Stimulated activated CD4-positive, alpha-beta T cell treated with anti-CD3 and anti-CD28 coated beads, Interleukin-1b, Interleukin-23, amount 100 ng/mL, for 1 hour (primary cell): ENCODE measurements at places on chromosomes 11 and 22.

DNA sequence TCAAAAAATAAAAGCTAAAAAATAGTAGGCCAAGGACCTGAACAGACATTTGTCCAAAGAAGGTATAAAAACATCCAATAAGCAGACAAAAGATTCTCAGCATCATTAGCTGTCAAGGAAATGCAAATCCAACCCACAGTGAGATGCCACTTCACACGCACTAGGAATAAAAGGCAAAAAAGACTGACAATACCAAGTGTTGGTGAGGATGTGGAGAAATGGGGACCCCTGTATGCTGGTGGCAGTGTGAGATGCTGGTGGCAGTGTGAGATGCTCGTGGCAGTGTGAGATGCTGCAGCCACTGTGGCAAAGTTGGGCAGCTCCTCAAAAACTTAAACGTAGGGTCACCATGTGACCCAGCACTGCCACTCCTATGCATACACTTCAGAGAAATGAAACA, 38.0 kb downstream of the WNT7B start:
- DNase-seq, result no peak

DNA sequence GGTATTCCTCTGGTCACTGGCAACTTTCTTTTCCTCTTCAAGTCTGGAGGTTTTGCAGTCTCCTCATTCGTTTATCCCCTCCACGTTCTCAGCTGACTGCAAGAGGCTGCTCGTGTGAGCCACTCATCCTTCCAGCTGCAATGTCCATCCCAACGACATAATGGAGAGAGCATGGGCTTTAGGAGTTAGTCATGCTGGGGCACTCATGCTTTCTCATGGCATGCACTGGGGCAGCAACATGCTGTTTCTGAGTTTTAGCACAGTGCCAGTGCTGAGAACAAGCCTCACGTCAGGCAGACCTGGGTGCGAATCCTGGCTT, 7.1 kb downstream of the DCPS start:
- DNase-seq, result no peak

DNA sequence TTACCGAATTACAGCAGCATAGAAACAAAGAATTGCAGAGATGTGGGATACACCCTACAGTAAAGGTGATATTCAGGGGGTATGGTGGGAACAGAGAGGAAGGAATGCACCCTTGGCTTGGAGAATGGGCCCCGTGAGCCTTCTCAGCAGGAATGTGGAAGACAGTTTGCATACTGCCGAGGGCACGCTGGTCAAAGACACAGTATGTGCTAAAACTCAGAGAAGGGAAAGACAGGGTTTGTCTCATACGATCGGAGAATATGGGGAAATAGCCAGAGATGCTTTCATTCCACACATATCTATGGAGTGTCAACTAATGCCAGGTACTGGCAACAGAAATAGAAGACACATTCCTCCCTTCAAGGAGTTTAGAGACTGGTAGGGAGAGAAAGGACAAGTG, 36.9 kb downstream of the UBASH3B start:
- no peak for DNase-seq

GRCh38 chr11:45722144-45722543, 56.7 kb upstream of the CHST1 start:
- DNase-seq, result no peak

DNA sequence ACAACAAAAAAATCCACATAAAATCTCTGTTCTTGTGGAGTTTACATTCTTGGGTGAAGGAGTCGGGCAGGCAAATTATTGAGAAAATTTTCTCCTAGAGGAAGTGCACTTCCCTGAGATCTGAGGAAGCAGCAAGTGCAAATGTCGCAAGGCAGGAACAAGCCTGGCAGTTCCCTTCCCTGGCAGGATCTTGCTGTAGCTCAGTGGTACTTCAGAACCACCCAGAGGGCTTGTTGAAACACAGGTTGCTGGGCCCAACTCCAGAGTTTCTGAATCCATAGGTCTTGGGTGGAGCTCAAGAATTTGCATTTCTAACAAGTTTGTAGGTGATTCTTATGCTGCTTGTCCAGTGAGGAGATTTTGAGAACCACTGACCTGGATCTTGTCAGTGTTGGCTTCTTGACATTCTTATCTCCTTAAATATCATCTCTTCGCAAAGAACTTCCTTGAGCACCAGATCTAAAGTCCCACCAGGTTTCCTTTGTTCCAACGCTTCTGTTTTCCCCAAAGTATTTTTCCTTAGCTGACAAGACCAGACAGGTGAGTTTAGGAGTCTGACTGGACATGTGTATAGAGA, 9.6 kb downstream of the QSER1 start:
- DNase-seq, result no peak

GRCh38 chr22:22210375-22210774, 34.2 kb upstream of the VPREB1 start:
- DNase-seq, result no peak

- no peak for DNase-seq
Measured at GRCh38 chr11:112616327-112617097, 344.7 kb upstream of the NCAM1 start.

DNA sequence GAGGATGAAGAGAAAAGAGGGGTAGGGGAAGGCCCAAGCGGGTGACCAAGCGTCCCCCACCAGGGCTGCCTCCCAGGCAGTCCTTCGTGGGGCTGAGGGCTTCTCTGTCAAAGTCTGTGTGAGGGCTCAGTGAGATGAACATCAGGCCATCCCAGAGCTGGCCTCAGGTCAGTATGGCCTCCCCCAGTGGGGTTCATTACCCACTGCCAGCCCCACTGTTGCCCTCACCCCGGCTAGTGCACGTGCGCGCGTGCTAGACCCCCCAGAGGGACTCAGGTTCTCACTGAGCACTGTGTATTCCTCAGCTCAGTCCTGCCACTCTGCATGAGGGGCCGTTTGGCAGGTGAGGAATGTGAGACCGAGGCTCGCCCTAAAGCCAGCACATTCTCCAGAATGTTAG, 3.3 kb downstream of the KDELR3 start:
- DNase-seq, result no peak

GRCh38 chr11:118168751-118169150, 7.7 kb downstream of the SCN2B start:
- DNase-seq, result no peak

DNA sequence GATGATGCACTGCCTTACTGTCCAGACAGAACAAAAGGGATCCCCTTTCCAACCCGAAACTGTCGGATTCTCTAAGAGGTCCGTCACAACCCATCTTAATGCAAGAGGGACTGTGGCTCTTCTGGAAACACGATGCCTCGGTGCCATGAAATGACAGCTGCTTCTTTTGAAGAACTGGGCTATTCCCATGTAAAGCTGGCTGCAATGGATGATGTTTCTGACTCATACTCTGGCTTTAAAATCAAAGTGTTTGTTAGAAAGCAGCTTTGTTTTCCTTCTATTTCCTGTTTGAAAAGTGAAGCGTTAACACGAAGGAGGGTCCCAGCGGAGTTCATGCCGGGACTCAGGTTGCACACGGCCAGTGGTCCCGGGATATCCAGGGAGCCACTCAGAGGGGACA, 3.1 kb downstream of the TP53AIP1 start:
- no peak for DNase-seq

DNA sequence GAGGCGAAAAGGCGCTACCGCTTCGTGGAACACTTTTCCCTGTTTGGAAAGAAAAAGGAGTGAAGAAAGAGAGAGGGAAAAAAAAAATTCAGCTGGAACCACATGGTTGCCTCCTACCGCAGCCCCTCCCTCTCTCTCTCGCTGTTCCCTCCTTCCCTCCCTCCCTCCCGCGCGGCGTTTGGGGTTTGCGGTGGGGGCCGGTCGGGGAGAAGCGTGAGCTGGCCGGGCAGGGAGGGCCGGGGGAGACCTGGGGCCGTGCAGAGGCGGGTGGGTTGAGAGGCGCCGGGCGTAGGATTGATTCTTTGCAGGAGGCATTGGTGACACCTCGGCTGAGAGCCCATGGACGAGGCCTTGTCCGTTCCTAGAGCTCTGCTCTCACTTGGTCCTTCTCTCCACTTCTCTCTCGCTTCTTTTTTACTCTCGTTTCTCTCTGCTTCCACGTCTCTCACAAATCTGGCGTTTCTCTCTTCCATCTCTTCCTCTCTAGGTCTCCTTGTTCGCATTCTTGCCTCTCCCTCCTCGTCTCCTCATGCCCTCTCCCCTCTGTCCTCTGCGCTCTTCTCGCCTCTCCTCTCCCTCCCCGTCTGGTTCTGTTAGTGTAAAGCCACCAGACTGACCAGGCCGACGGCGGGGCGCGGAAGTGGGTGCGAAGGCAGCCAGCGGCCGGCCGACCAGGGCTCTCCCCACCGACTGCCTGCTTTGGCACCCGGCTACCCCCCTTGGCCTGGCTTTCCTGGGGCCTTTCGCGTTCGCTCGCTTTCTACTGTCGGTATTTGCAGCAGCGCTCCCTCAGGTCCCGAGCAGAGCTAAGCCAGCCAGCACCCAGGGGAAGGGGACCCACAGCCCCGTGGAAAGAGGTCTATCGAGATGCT, at the start of gene CLMP:
CLMP (minus strand) TSS at position 61 of the 872 bp plus-strand sequence. CDS start 308 bp downstream, outside the sequence.
- no peak for DNase-seq

DNA sequence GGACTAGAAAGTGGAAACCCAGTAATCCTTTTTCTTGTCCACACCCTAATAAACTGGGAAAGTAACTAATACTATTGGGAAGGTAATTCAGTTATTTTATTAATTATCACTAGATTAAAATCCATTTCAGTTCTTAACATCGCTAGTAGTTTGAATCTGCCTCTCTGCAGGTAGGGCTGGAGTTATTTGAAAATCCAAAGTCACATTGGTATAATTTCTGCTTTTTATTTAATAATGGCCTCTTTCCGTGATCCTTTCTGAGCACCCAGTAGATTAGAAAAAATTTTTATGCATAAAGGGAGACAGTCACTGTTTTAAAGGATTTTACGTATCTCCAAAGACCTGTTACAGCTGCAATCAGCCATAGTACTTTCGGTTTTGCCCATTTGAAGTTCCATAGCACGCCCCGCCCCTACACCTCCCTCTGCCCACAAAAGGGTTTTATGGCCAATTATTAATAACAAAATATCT, 605 bp upstream of the COPB1 start:
- DNase-seq, result no peak

DNA sequence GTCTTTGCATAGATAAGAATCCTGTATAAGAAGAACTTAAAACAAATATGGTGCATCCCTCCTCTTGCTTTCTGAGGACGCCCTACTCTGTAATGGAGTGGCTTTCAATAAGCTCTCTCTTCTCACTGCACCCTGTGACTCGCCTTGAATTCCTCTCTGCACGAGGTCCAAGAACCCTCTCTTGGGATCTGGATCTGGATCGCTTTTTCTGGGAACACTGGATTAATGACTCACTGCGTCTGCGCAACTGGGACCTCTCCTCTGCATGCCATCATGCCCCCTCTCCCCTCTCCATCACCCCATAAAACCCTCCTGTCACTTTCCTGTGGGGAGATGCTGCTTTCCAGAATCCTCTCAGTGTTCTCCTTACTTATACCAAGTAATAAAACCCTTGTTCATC, 15.1 kb upstream of the CABP2 start:
- no peak for DNase-seq

DNA sequence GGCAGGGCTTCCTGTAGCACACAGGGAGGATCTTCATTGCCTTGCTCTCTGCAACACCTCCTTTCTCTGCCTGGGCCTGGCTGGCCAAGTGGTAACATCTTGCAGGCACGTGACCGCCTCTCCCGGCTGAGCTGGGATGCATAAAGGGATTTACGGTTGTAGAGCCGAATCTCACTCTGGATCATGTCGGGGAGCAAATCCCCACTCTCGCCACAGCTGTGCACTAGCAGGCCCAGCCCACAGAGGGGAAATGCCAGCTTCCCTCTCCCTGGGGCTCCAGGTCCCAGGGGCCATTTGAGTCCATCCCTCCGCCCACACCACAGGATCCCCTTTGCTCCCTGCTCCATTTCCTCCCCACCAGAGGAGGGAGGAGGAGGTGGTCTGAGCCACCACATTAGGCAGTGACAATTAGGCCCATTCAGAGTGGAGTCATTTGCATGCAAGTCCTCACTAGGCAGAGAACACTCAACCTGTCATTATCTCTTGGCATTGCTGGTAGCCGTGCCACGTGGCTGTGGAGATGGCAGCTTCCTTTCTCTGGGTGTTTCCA, 196.7 kb downstream of the DSCAML1 start:
- no peak for DNase-seq

- DNase-seq, result no peak
Measured at GRCh38 chr11:119025099-119025473, 5.6 kb downstream of the SLC37A4 start.

GRCh38 chr22:40758390-40758789, 60.8 kb downstream of the SLC25A17 start:
- DNase-seq, result no peak

GRCh38 chr22:45678961-45679912, 7.6 kb downstream of the ATXN10 start:
- DNase-seq, result no peak

DNA sequence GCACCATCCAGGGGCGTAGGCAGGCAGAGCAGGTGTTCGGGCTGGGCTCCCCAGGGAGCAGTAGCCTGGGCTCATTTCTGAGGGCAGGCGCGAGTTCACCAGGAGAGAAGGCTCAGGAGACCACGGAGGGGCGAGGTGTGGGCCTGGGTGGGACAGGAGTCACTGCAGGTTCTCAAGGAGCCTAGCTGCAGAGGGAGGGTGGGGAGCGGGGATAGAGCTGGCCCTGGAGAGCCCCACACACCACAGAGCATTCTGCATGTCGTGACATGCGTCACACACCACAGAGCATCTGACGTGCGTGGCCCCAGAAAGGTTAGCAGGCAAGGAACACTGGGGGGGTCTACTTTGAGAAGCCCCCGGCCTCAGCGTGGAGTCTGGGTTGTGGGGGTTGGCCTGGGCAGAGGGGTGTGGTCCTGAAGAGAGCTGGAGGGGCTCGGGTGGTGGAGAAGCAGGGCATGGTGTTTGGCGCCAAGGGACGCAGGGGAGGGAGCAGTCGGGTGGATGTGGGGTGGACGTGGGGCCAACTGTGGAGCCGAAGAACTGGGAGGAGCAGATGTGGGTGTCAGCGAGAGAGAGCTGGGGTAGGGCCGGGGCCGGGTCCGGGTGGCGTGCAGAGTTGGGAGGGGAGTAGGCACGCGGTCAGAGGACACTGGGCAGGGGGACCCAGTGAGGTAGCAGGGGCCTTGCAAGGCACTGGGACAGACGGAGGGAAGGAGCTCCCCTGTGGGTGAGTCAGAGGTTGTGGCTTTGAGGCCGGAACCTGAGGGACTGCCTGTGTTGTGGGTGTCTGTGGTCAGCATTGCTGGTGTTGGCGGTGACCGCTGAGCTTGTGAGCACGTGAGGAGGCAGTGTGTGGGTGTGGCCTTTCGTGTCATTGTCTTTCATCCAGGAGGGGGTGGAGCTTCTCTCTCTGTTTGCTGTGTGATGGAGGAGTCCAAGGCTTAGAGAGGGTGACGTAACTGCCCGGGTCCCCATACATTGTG, 25.5 kb downstream of the CTTN start:
- no peak for DNase-seq

DNA sequence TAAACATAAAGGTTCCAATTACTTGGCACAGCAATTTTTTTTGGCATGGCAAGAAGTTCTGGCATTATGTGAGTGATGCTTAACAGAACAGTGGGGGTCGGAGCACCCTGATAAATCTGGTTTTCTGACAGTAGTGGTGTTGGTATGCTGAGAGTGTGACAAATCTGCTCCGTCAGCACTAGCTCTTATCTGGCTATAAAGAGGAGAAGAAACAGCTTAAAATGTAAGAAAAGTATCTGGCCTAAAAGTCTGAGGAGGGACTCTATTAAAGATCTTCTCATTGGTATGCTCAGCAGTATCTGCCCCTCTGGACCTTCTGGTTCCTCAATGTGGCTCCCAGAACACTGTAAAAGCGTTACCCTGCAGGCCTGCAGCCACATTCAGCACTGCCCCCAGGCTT, 137.4 kb downstream of the PLEKHA7 start:
- no peak for DNase-seq

- DNase-seq, result no peak
Measured at GRCh38 chr22:49100316-49100715, 727.4 kb downstream of the BRD1 start.
